ENCODE measurements at places on chromosomes 5 and 9.

DNA sequence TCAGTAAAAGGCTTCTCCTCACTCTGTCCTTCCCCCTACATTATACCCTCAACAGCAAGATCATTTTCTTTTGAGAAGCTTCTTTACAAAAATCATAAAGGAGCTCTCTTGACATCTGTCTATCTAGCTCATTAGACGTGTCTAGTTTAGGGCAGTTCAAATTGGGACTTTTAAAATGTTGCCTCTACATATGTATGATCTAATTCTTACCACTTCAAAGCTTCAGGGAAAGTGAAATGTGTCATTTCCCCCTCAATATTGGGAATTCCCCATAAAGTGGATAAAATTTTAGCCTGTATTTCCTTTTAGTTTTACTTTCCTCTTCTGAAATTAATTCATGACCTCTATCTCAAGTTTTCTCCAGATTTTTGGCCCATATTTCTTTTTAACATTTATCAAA is 323.7 kb downstream of the ARRDC3 start:
- no peak for DNase-seq

GRCh38 chr5:109324931-109325330 is 84.8 kb downstream of the PJA2 start:
- no peak for DNase-seq

DNA sequence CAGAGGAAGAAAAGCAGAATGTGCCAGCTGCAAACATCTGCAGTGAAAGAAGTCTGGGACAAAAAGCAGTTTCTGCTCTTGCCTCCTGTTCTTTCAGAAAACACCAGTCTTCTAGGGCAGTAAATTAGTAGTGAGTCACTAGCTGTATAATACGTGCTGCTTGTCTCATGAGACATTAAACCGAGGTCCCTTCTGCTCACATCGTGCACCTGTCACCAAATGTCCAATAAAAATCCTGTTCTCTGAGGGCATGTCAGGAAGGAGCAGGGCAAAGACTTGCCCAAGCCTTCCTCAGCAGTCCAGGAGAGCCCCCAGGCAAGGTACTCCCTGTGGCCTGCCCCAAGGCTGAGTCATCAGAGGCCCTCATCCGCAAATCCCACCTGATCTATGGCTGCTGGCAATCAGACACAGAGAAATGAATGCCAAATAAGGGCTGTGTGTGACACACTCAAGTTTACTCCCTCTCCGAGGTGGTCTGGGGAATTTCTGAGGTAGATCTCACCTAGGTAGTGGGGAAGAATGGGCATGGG is 255.3 kb upstream of the SMARCA2 start:
- no peak for DNase-seq

DNA sequence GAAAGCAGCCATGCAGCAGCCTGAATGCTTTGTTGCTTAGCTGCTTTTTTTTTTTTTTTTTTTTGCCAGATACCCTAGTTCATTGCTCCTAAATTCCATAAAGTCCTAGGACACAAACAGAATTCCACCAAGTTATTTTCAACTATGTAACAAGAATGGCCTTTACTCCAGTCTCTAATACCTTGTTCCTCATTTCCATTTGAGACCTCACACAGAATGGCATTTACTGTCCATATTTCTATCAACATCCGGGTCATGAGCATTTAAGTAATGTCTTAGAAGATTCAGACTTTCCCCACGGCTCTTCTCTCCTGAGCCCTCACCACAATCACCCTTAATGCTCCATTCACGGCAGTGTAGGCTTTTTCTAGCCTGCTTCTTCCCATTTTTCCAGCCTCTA is 31.7 kb upstream of the FBXW11 start:
- no peak for DNase-seq

DNA sequence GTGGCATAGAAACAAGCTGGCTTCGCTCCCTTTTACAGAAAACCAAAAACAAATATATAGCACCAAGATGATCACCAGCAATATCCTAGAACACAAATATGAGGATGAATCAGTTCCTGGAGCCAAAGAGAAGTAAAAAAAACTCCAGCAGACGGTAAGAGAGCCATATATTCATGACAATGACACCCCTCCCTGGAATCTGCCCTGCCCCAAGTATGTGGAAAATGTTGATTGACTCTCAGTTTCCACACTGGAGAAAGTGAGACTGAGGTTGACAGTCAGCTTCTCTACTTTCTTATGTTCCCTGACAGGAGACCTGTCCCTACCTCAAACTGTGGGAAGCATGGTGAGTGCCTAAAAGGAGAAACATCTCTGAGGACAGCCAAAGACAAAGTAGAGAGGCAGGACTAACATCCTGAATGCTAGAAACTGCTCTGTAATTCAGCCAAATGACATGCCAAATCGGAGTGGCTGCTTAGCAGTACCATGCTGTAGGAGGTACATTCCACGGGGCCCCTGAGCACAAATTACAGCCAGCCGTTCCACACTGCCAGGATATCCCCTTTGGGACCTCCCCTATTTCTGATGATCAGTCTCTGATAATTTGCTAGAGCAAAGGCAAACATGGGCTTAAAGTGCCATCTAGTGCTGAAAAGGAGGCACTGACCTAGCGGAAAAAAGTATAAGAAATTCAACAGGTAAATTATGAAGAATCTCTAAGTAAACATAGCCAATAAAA is 424.0 kb upstream of the RGMB start:
- DNase-seq: no peak

GRCh38 chr5:91293131-91293530 is 90.0 kb downstream of the ARRDC3 start:
- no peak for DNase-seq

DNA sequence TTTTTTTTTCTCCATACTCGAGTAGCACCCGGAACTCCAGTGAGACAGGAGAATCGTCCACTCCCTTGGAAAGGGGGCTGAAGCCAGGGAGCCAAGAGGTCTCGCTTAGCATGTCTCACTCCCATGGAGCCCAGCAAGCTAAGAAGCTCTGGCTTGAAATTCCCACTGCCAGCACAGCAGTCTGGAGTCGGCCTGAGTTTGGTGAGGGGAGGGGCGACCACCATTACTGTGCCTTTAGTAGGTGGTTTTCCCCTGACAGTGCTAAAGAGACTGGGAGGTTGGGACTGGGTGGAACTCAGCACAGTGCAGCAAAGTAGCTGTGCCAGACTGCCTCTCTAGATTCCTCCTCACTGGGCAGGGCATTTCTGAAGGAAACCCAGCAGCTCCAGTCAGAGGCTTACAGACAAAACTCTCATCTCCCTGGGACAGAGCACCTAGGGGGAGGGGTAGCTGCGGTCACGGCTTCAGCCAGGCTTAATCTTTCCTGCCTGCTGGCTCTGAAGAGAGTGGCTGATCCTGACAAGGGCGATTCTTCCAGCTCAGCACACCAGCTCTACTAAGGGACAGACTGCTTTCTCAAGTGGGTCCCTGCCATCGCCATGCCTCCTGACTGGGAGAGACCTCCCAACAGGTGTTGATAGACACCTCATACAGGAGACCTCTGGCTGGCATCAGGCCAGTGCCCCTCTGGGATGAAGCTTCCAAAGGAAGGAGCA is 414.5 kb upstream of the ZNF608 start:
- DNase-seq: peak; percentile 96

- DNase-seq: no peak
These were observed 8.3 kb downstream of the GRIN1 start for GRCh38 chr9:137147091-137147792.

- no peak for DNase-seq
These were observed 14.7 kb downstream of the TLN1 start for GRCh38 chr9:35717132-35717870.

GRCh38 chr9:135908093-135908753 is 877 bp upstream of the CAMSAP1 start:
- DNase-seq: no peak

Data from WERI-Rb-1 (cell line).